Colonic mucosa (tissue), 4 donors: ENCODE measurements at places on chromosomes 4 and X. TPM values are rescaled to one million over a fixed set of nuclear protein-coding genes. Genes with fewer than 3 reads are reported as not detected.

GPR50 gene
- not detected for total RNA-seq

RBM47 gene
- 281 TPM for total RNA-seq

FAM114A1 gene
- total RNA-seq: 76.3 TPM

TGIF2LX gene
- total RNA-seq: not detected

RPA4 gene
- total RNA-seq: 1.5 TPM

VEGFC gene
- total RNA-seq: 1.1 TPM

GRCh38 chr4:33494150-33494549 is 2750.2 kb downstream of the ARAP2 start:
- DNase-seq: no peak
- no peaks in the 10 kb centered on the region for H3K36me3 ChIP-seq
- no peaks in the 10 kb centered on the region for H3K4me1 ChIP-seq
- no peaks in the 10 kb centered on the region for H3K27me3 ChIP-seq
- no peak overlapping the region for H3K4me3 ChIP-seq

DNA sequence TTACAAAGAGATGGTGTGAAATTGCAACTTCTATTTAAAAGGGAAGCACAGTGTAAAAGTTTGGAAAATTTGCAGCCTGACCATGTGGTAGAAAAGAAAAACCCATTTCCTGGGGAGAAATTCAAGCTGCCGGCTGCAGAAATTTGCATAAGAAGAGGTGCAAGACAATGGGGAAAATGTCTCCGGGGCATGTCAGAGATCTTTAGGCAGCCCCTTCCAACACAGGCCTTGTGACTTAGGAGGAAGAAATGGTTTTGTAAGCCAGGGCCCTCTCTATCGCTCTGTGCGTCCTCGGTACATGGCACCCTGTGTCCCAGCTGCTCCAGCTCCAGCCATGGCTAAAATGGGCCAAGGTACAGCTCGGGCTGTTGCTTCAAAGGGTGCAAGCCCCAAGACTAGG is 40.4 kb downstream of the CCDC158 start:
- H3K27ac ChIP-seq: no peak overlapping the region
- no peaks in the 10 kb centered on the region for H3K27me3 ChIP-seq
- no peak overlapping the region for H3K4me3 ChIP-seq
- H3K4me1 ChIP-seq: no peaks in the 10 kb centered on the region

DNA sequence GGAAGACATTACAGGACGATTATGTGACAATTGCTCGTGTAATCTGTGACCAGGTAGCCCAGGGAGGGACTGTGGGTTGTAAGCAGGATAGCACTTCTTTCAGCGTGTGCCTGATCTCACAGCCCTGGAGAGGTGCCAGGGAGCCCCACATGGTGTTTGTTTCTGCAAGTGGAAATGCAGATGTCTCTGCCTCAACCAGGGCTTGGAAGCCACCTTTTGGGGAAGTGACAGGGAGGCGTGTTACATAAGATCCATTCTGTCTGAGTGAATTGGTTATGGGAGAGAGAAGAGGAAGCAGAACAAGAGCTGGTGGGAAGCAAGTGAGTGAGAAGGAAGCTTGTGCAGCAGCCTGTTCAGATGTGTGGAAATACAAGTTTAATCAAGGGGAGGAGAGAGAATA is 104.5 kb upstream of the GATB start:
- no peak overlapping the region for H3K27ac ChIP-seq
- no peaks in the 10 kb centered on the region for H3K4me1 ChIP-seq
- DNase-seq: peak; percentile 32
- H3K36me3 ChIP-seq: no peaks in the 10 kb centered on the region
- no peaks in the 10 kb centered on the region for H3K27me3 ChIP-seq

DNA sequence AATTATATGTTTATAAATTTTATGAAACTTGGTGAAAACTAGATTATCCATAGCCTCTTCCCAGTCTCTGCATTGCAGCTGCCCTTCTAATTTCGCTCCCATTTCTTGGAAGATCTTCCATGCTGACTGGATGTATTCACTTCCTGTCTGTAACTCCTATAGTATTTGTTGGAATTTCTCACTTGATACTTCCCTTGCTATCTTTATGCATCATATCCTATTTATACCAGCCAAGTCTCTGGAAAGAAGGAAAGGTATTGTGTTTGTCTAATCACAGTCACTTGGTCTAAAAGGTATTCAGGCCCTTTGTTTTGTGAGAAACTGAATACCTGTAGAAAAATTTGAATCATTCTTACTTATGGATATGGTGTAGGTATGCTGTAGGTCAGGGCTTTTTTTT is 870.9 kb upstream of the FRG1 start:
- no peak for DNase-seq
- H3K4me1 ChIP-seq: no peaks in the 10 kb centered on the region
- H3K36me3 ChIP-seq: no peaks in the 10 kb centered on the region
- H3K4me3 ChIP-seq: no peak overlapping the region

DNA sequence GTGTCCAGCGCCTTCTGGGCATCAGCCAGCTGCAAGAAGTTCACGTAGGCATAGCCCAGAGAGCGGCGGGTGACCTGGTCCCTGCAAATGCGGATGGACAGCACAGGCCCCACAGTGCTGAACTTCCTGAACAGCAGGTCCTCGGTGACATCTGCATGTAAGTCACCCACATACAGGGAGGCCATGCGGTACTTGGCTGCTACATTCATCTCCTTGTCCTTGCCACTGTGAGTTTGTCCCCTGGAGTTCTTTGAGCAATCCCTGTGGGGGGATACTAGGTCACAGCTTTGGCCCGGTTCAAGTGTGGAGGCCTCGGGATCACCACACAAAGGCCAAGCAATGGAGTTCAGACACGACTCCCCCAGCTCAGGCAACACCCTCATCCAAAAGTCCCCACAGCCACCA is 776 bp downstream of the PABPC4L start:
- no peaks in the 10 kb centered on the region for H3K27me3 ChIP-seq
- DNase-seq: no peak
- H3K4me3 ChIP-seq: no peak overlapping the region

DNA sequence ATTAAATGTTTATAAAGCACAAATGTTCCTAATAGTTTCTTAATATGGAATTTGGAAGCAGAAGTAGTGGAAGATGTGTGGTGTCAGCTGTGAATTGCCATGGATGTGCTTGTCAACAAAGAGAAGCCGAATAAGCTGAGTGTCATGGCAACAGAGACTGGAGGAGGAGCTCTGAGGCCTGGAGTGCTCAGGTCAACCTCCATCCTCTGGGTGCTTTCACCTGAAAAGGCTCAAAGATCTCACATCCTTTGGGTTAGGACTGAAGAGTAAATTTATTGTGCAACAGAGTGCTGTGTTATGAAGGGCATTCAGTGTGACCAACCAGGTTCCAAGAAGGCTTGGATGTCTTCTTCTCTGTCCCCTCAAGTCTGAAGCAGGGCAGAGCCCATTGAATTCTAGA is 18.7 kb downstream of the SGMS2 start:
- no peak overlapping the region for H3K4me3 ChIP-seq

DNA sequence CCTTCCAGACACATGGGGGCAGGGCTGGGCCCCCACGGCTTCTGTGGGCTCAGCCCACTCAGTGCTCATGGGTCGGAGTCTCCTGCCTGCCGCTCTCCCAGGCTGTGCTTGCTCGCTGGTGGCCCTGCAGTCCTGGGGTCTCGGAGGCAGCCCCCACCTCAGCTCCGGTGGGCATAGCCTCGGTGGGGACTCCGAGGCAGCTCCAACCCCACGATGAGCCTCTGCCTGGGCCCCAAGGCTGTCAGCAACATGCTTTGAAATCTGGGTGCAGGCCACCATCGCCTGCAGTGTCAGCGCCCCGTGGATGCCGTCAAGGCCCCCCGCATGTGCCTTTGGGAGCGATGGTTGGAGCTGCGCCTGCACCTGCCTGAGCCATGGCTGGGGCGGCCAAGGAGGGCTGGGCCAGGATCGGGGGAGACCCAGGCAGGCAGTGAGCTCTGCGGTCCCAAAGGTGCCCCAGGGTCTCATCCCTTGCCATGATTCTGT is 30.2 kb upstream of the SPON2 start:
- DNase-seq: peak; percentile 17
- H3K27me3 ChIP-seq: no peaks in the 10 kb centered on the region
- H3K4me1 ChIP-seq: peaks cover 20% of the 10 kb centered on the region
- H3K36me3 ChIP-seq: no peaks in the 10 kb centered on the region
- peak overlapping the region; percentile 80 for H3K27ac ChIP-seq

DNA sequence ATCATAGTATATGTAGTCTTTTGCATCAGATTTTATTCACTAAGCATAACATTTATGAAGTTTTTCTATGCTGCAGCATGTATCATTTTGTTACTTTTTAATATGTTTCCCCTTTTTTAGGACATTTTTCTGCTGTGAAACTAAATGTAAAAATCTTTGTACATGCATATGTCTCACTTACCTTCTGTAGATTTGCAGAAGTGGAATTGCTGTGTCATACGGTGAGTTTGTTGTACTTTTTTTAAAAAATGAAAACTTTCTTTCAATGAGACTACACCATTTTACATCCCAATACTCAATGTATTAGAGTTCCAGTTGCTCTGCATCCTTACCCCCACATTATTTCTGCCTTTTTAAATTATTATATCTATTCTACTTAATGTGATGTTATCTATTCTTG is 868.9 kb downstream of the PDHA2 start:
- no peak overlapping the region for H3K27ac ChIP-seq
- no peaks in the 10 kb centered on the region for H3K27me3 ChIP-seq
- no peaks in the 10 kb centered on the region for H3K36me3 ChIP-seq
- H3K4me3 ChIP-seq: no peak overlapping the region
- no peak for DNase-seq

DNA sequence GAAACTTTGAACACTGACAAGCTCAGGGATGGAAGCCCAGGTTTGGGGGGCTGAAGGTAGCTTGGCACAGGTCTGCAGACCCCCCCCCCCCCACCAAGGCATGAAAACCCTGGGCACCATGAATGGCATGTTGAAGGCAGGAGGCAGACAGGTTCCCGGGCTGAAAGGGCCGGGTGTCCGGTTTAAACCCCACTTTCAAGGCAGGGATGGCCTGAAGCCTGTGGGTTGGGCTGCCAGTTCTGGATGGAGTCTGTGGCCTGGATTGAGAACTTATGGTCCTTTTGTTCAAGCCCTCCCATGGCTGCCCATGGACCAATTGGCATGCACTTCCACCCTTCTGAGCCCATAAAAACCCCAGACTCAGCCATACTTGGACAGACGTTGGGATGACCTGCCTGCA is 616.9 kb downstream of the ADGRL3 start:
- no peak for DNase-seq
- no peaks in the 10 kb centered on the region for H3K36me3 ChIP-seq
- H3K4me3 ChIP-seq: no peak overlapping the region
- H3K4me1 ChIP-seq: no peaks in the 10 kb centered on the region
